RCC 7860 (cell line): ENCODE measurements at places on chromosomes 16 and 17.

- DNase-seq = no peak
These were observed 87.3 kb upstream of the CDC42EP4 start for GRCh38 chr17:73399056-73399455.

DNA sequence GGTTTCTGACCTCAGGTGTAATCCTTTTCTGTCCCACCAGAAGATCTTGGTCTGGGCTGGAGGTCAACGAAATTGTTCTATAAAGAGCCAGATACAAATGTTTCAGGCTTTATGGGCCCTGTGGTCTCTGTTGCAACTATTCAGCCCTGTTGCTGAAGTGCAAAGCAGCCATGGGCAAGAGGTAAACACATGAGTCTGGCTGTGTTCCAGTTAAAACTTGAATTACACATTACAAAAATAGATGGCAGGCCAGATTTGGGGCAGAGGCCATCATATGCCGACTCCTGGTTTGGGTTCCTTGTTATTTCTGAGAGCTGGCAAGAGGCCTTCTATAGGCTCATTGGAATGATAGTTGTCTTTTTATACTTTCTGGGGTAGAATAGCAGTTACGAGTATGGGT is 114.4 kb downstream of the SDR42E1 start:
- no peak for DNase-seq

GRCh38 chr16:26178298-26178697 is 486.5 kb downstream of the HS3ST4 start:
- DNase-seq = no peak

DNA sequence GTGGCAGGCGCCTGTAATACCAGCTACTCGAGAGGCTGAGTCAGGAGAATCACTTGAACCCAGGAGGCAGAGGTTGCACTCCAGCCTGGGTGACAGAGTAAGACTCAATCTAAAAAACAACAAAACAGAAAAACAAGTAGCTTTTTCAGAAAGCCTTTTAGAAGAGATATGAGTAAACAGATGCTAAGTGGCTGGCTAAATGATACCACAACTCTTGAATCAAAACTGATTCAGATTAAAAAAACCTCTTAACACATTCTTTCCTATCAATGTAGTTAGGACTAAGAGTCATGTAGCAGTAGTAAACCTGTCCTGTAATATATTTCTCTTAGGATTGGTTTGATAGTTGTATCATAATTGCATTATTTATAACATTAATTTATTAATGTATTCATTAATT is 23.0 kb downstream of the PPM1D start:
- no peak for DNase-seq

DNA sequence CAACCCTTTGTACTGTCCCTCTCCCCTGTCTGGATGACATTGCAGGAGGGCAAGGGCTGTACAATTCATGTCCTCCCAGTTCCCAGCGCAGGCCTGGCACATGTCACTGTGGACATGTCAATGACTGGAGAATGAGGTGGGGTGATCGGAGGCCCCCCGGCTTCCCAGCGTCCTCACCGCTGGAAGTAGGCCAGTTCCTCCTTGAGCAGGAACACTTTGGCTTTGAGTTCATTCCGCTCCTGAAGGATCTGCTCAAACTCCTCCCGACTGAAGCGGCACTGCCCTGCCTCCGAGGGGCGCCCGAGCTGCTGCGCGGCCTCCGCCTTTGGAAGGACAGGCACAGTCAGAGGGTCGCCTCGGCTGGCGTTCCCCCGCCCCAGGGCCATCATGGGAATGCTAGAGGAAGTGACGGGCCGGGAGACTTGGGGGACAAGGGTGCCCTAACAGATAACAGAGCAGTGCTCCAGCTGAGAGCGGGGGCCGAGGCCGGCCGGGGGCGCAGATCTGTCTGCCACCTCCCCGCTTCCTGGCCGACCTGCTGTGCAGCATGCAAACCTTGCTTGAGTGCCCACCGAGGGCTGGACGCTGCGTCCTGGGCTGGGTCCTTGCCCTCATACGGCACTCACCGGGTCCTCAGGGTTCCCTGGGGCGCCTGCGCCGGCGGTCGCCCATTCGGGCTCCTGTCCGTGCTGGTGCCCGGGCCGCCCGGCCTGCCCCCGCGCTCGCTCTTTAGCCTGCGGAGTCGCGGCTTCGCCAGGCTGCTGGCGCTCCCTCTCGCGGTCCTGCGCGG is 1.3 kb downstream of the RILP start:
- no peak for DNase-seq

DNA sequence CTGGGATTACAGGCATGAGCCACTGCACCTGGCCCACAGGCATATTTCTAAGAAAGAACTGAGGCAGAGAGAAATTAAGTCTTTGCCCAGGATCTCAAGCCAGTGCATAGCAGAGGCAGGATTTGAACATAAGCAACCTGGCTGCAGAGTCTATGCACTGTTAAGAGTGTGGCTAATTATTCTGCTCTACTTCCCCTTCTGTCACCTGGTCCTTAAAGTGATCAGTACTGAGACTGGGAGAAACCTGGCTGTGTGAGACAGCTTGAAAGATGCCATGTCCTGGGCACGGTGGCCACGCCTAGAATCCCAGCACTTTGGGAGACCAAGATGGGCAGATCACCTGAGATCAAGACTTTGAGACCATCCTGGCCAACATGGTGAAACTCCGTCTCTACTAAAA is 58.1 kb downstream of the IQCK start:
- DNase-seq = no peak
